ENCODE measurements at places on chromosomes 6 and 20.
A peak's percentile ranks its signal among the peaks of the same experiment; 100 is the strongest.

DNA sequence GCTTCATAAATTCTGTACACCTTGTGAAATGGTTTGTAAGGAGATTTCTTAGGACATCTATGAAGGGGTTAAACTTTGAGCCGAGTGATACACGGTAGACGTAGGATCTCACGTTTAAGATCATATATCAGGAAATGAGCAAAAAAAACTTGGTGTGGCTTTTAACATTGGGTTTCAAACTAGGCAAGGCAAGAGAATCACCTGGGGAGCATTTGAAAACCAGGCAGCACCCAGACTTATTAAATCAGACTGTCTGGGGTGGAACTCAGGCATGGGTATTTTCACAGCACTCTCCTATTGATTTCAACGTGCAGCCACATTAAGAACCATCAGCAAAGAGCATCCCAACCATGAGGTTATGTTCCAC, 26.4 kb downstream of the LY86 start:
- no peak for DNase-seq

GRCh38 chr6:5087389-5087788, 2.2 kb downstream of the PPP1R3G start:
- DNase-seq = no peak

- no peak for DNase-seq
Observed at GRCh38 chr6:127792616-127793015, 108.2 kb downstream of the THEMIS start.

DNA sequence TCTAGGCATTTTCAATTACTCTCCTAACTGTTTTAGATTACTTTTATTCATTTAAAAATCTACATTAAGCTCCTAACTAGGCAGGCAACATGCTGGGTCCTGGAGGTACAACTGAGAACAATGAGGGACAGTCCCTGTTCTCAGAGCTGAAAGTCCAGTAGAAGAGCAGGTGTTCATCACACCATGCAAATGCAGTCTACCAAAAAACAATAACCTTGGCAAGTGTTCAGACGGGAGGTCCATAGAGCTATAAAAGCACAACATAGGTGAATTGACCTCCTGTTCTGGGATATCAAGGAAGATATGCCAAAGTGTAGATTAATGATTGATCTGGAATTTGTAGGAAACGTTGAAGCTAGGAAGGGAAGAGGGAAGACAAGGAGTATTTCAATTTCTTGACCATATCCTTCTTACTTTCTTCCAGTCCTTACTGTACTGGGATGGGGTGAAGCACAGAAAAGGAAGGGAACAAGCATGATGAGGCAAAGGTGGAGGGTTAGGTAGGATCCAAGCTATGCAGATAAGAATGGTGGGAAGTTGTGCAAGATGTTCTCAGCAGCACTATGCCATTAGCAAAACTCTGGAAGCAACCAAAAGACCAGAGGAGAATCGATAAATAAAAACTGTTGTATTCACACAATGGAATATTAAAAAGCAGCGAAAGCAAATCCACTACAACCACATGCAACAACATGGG, 485.7 kb upstream of the JARID2 start:
- no peak for DNase-seq

GRCh38 chr6:111662794-111663593, 57.3 kb upstream of the TRAF3IP2 start:
- no peak for DNase-seq

GRCh38 chr20:30601974-30602373, 655.5 kb upstream of the DEFB115 start:
- DNase-seq = no peak

- DNase-seq = peak; percentile 17
Observed at GRCh38 chr6:100376103-100376502, 88.6 kb downstream of the SIM1 start.

GRCh38 chr6:143253586-143253985, 192.9 kb downstream of the AIG1 start:
- DNase-seq = no peak

GRCh38 chr6:29011276-29011734, 6.2 kb upstream of the ZNF311 start:
- DNase-seq = no peak

- DNase-seq = no peak
Observed at GRCh38 chr6:163249651-163250101, 164.8 kb upstream of the QKI start.

DNA sequence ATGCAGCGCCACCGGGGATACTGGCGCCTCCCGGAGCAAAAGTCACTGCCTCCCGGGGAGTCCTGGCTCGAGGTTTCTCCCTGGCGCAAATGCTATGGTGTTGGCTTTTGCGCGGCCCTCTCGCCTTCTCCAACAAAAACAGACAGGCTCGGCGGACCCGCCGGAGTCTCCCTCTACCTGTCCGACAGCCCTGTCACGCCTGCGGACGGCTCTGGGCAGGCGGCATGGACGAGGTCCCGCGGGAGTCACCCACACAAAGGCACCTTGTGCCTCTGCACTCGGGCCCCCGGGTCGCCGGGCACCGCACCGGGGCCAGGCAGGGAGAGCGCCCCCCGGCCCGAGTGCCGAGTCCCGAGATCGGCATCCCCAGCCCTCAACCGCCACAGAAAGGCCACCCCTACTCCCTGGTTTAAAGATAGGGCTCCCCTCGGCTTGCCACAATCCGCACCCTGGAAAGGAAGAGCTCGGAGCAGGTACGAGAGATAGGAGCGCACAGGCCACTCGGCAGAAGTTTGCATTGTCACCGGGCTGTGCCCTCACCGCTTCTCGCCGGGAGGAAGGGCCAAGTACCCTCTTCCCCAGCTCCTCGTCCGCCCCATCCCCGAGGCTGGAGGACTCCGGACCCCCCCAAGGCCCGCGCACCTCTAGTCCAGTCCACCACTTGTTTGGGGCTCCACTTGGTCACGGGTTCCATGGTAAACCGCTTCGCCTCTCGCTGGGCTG, 903 bp downstream of the CNKSR3 start:
- DNase-seq = no peak

- DNase-seq = no peak
Observed at GRCh38 chr20:24784607-24785006, 164.5 kb upstream of the CST7 start.

GRCh38 chr6:16496991-16497801, 258.8 kb downstream of the GMPR start:
- no peak for DNase-seq

DNA sequence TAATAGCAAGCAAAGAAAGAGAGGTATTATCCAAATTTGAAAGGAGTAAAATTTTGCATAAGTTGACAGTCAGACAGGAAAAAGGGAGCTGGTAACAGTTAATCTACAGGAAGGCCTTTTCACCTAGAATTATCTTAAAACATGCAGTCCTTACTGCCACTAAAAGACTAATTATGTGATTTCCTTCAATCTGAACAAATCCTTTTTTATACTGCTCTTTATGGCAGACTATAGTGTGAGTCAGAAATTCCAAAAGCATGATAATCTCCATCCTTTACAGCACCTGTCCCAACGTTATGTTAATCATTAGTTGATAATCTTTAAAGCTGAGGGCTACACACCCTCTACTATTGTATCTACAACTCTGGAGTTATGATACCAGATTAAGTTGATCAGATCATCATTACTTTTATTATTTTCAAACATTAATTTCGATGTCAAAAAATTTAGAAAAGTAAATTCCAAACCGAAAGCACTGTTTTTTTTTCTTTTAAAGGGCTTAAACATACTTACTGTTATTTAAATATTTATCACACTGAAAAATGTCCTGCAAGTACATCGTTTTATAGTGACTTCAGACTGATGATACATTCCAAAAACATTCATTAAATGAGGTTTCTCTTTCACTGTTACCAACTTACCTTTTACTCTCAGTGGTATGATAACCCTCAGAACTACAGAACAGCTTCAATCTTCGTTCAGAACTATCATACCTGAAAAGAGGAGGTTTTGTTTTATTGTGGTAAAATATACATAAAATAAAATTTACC, 33.2 kb upstream of the AKAP7 start:
- DNase-seq = no peak

- DNase-seq = no peak
Observed at GRCh38 chr6:14207448-14207847, 89.9 kb downstream of the CD83 start.

- no peak for DNase-seq
Observed at GRCh38 chr6:131840441-131840840, 32.6 kb downstream of the ENPP1 start.

DNA sequence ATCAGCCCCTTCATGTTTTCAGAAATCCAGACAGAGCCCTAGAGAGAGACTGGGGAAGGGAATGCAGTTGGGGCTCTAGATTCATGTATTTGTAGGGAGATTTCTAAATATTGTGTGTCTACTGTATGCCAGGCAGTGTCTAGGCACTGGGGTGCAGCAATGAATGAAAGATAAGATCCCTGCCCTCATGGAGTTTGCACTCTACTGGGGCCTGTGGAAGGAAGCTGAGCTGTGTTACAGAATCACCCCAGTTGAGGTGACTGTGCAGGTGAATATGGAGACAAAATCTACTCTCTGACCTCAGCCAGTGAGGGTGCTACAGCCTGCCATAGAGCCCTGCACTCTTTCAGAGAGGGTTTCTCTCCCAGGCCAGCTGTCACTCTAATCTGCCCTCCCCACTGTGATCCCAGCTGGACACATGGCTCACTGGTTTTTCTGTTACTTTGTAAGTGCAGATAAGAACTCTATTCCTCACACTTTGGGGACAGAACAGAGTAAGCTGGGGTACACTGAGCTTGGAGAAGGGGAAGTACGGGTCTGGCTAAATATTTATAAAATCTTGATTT, 69.2 kb upstream of the E2F3 start:
- no peak for DNase-seq

DNA sequence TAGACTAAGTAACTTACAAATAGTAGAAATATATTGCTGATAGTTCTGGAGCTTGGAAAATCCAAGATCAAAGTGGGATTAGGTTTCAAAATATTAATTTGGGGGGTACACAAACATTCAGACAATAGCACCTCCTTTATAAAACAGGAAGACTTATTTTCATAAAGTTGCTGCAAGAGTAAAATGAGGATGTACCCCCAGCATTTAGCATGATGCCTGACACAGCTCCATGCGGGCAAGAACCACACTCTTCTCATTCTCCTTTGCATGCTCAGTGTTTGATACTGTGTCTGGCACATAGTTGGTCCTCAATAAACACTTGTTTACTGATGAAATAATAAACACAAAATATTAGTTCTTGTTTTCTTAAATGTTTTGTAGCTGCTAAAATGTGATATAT, 332.9 kb downstream of the TFAP2A start:
- DNase-seq = no peak

DNA sequence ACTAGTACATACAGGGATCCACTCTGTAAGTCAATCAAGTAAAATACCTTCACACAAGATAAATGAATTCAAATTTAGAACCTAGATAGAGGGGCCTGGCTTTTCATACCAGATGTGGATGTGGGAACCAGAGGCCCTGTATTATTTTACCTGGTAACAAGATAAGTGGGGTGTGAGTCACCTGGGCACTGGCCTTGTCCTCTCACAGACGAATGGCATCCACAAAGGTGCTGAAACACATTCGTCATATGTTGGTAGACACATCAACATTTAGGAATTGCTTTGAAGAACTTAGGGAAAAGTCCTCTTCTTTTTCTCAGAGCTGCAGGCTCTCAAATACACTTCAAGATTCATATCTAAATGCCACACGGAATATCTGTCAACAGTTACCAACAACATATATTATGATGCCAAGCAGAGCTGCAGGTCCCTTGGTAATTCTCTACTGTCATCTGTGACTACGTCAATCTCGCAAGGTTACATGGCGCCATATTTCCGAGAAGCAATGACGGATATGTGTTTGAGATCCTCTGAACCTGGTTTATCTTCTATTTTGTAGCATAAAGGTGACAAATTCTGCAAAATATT, 618.6 kb downstream of the EPM2A start:
- no peak for DNase-seq

DNA sequence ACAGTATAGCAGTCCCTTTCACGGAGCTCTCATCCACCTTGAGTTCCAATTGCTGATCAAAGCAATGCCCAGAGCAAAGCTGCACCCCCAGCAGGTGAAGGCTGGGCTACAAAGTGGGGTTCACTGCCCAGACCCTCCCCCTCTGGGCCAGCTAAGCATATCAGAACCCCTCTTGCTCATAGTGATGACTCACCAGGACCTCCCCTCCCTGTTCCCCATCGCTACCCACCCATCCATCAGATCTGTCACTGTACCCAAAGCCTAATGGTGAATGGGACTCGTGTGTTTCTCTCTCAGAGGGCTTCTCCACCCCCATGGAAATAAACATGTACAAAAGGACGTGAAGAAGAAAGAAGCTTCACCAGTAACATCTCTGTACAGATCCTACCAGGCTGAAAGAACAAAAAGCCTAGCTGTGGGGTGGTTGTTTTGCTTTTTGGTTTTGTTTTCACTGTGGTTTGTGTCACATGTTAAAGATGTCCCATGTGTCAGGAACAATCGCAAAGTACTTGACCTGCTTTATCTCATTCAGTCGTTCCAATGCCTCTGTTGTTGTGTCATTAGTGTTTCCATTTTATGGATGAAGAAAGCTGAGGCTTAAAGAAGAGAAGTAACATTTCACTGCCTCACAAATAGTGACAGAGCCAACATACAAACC, 518.5 kb downstream of the CD83 start:
- DNase-seq = no peak

- DNase-seq = no peak
Observed at GRCh38 chr20:62952968-62953838, 694 bp downstream of the SLC17A9 start.

DNA sequence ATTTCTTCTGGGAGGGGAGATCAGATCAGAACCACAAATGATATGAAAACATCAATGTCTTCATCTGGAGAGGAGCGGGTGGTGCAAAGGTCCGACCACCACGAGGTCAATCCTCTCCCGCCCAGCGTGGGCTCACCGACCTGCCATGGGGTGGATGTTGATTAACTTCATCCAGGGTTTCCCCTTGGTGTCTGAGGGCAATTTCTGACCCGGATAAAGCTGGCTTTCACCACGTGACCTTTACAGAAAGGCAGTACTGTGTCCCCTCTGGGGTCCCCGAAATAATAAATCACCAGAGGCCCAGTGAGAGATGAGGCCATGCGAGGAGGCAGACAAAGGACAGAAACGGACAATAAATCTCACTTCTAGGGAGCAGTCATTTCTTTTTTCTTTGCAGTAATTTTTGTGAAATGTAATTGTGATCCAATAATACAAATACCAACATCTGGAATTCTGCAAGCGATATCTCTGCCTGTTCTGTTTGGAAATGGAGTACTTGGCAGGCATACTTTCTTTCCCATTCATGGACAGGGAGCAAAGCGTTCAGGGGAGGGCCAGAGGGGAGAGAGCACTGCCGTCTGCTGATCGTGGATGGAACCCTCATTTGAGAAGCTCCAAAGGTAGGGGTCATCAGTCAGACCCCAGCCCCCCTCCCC, 55.1 kb upstream of the APCDD1L start:
- DNase-seq = no peak

Measured in SHP77 treated with DMSO at 0.1 percent for 48 hours (cell line).